ENCODE measurements at places on chromosomes 6 and 20. TPM values are rescaled to one million over a fixed set of nuclear protein-coding genes. Genes with fewer than 3 reads are reported as not detected.

Gene HIVEP2
- 23.1 TPM for total RNA-seq

Gene SLPI
- total RNA-seq: 0.63 TPM

Gene PRR18
- not detected for total RNA-seq

Gene FAM209A
- not detected for total RNA-seq

Gene TRIM31
- total RNA-seq: not detected

Gene RIMS1
- total RNA-seq: not detected

Gene PARD6B
- 1.4 TPM for total RNA-seq

Gene LAMA2
- 103 TPM for total RNA-seq

Gene FAM210B
- total RNA-seq: 53.3 TPM

Gene LY6G6D
- total RNA-seq: not detected

Gene THEMIS
- under 0.01 TPM for total RNA-seq

Gene BFSP1
- 3.5 TPM for total RNA-seq

Gene ESR1
- total RNA-seq: 2.7 TPM

Gene GSTA2
- total RNA-seq: not detected

Gene TAGAP
- not detected for total RNA-seq

Gene GTPBP2
- total RNA-seq: 61.2 TPM

Gene CCN2
- 15.9 TPM for total RNA-seq

Gene LKAAEAR1
- 0.36 TPM for total RNA-seq

Gene PHACTR1
- 0.49 TPM for total RNA-seq

Gene TXLNB
- total RNA-seq: 0.36 TPM

Gene ZNF335
- total RNA-seq: 20.9 TPM

Gene FAM162B
- 1.6 TPM for total RNA-seq

Gene SIGLEC1
- 0.08 TPM for total RNA-seq

Gene RSPO3
- total RNA-seq: 7.9 TPM

Gene SYNGAP1
- 7.6 TPM for total RNA-seq

Gene PTPRT
- total RNA-seq: not detected

Gene ENPP3
- total RNA-seq: not detected

Gene PTP4A1
- total RNA-seq: 46.1 TPM

Gene DNPH1
- total RNA-seq: 65.2 TPM

Gene EPPIN
- total RNA-seq: not detected

Gene PKHD1
- total RNA-seq: not detected

Gene TMX4
- total RNA-seq: 54.6 TPM
